Astrocyte (in vitro differentiated cells and primary cell): ENCODE measurements at places on chromosomes 7 and 10. TPM values are rescaled to one million over a fixed set of nuclear protein-coding genes. Genes with fewer than 3 reads are reported as not detected.

DNA sequence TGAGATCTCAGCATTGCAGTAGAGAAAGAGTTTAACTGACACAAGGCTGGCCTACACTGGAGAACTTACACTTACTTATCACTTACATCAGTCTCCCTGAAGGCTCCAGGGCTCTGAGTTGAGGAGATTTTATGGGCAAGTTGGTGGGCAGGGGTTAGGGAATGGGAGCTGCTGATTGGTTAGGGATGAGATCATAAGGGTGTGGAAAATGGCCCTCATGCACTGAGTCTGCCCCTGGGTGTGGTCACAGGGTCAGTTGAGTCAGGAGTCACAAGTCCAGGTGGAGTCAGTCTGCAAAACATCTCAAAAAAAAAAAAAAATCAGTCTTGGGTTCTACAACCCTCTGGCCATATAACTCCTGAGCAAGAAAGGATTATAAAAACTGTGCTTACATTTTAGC is 60.5 kb downstream of the PPP1R17 start:
- no peak for DNase-seq

CHAT gene
- total RNA-seq: 0.12 and 1.00 TPM in 2 replicates

LRRC18 gene
- total RNA-seq: not detected in 2 replicates

MBL2 gene
- total RNA-seq: not detected in 2 replicates
